Pons (tissue), 1 donor: ENCODE measurements at places on chromosomes 3 and 15.

DNA sequence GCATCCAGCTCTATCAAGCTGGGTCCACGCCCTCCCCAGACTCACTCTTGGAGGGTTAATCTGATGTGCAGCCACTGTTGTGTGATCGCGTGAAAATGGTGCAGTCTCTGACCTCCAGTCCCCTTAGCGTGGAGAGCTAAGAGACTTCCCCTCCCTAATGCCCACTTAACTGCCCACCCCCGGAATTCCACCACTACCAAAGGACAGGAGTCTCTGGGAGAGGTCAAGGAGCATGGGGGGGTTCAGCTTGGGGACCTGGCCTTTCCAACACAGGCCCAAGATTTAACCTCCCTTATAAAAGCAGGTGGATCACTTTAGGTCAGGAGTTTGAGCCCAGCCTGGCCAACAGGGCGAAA is 48.8 kb downstream of the CCDC12 start:
- DNase-seq: no peak

- DNase-seq: no peak
Observed at GRCh38 chr3:126548556-126549466, 9.9 kb downstream of the C3orf22 start.

DNA sequence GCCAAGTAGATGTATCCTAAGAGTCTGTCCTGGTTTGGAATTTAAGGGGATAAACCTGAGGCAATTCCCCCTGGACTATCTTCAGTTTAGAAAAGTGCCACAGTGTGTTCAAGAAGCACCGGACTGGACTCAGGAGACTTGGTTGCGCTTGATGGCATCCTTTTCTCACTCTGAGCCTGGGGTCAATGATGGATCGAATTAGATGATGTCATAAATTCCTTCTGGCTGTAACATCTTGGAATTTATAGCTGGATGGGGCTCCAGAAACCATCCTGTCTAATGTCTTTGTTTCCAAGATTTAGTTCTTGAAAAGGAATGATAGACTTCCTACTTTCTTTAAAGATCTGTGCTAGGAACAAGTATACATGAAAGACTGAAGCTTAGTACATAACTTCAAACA is 280.6 kb downstream of the LPP start:
- DNase-seq: no peak

DNA sequence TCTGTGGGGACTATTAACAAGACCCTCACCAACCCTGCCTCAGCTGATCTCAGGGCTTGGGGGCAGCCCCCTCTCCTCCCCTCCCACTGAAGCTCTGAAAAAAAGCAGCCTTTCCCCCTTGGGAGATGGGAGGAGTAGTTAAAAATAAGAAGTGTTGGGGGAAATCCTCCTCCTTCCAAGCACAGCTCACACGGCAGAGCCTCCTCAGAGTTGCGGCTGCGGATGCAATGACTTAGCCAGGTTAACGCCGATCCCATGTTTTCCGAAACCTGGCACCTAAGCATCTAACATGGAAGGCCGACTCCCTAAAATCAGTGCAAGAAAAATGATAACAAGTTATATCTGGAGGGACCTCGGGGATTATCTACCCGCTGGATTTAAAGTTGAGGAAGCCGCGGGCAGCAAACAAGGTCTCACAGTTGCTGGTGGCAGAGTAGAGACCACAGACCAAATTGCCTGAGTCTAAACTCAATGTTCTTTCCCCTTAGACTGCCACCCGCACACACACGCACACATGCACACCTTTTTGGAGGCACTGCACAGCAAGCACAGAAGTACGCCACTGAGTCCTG is 1.1 kb upstream of the TPM1 start:
- no peak for DNase-seq

GRCh38 chr15:87213626-87214025 is 1042.9 kb downstream of the NTRK3 start:
- DNase-seq: no peak
